GM10248 (cell line): ENCODE measurements at places on chromosomes 1 and 21.

DNA sequence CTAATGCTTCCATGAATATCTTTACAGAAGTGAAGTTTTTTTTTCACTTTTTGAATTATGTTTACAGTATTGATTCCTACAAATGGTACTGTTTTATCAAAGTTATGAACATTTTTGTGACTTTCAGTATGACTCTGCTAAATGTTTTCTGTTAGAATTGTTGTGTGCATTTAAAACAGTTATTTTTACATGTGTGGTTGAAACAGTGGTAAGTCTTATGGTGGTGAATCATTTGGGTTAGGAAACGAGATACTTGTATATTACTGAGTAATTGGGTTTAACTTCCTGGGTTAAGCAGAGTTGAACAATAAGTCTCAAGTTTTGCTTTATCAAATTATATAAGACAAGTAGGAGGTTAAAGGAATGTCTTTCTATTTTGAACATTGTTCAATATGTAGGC is 66.8 kb downstream of the VPS13D start:
- DNase-seq = peak; percentile 27

GRCh38 chr1:51871351-51871975 is 7.1 kb downstream of the NRDC start:
- DNase-seq = no peak

DNA sequence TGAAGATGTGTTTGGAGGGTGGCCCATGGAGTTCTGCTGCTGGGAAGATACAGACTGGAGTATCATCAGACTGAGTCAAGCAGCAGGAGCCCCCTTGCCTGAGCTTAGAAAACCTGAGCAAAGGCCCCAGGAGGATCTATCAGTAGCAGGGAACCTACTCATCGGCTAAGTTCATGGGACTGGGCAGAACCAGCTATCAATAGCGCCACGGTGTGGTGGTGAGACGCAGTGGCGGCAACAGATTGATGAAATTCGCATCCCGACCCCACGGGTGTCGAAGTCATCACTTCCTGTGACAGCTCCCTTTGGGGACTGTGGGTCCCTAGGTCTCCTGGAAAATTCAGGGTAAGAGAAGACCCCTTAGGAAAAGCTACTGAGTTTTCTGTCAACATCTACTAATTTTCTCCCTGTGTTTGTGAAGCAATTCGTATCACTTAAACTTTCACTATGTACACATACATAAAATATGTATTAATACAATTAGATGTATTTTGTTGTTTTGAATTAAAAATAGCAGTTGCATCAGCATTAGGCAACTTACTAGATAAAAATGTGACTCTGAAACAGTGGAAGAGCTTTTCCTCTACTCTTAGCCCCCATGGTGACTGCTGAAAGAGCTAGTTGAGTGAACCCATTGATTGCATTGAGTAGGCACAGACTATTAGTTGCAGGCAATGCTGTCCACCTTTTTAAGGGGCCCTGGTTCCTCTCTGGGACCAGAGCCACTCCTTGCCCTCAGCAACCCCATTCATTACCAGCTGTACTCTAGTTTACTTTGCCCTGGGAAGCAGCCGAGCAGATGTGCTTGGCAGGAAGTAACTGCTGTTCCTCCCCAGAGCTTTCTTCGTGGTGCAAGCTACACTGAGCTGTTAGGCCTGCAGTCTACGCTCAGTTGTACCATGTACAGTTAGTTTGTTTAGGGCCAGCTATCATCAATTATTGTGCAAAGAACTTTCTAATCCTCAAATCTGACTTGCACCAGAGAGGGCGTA is 7.3 kb upstream of the CACNA1S start:
- peak; percentile 53 for DNase-seq

DNA sequence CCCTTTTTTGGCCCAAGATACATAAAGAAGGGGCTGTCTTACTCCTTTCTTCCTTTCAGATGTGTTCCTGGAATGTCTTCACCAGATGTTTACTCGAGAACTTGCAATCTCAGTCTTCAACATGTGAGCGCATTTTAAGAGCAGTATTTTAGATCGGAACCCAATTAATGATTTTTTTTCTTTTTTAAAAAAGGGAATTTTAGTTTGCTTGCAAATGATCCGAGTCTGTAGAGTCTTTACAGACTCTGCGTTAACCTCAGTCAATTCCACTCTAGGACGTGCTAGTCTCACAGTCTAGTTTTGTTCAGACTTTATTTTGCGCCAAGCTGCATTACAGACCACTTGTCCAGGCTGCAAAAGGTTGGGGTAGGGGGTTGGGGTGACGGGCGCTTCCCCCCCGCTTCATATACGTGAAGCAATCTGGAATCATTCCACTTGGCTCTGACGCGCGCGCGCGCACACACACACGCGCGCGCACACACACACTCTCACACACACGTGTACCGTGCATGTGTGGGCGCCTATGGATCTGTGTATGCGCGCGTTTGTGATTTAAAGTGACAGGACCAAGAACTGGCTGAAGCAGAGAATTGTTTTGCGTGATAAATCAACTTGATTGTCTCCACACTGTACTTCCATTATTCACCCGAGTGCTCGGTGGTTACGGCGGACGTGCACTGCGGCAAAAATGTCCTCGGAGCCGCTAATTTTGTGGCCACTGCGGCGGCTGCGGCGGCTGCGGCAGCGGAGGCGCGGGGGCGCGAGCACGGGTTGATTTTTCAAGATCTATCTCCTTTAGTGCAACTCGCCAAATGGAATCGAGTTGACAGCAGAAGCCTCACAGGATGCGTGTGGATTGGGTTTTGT is 25.6 kb upstream of the NFIA start:
- DNase-seq = no peak

- no peak for DNase-seq
Measured at GRCh38 chr1:170133766-170134495, 11.8 kb upstream of the NTMT2 start.

DNA sequence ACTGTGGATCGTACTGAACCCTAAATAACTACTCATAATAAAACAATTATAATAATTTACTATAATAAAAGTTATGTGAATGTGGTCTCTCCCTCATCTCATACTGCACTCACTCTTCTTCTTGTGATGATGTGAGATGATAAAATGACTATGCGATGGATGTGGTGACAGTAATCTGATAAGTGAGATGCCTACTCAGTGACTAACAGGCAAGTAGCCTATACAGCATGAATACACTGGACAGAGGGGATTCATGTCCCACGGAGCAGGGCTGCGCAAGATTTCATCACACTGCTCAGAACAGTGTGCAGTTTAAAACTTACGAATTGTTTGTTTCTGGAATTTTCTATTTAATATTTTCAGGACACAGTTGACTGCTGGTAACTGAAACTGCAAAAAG is 304.0 kb downstream of the DUSP10 start:
- DNase-seq = no peak

- DNase-seq = no peak
Measured at GRCh38 chr21:44389335-44389734, 35.9 kb downstream of the TRPM2 start.

GRCh38 chr1:163303561-163303960 is 18.2 kb upstream of the NUF2 start:
- no peak for DNase-seq

- no peak for DNase-seq
Measured at GRCh38 chr1:56389813-56390212, 189.6 kb downstream of the PLPP3 start.

DNA sequence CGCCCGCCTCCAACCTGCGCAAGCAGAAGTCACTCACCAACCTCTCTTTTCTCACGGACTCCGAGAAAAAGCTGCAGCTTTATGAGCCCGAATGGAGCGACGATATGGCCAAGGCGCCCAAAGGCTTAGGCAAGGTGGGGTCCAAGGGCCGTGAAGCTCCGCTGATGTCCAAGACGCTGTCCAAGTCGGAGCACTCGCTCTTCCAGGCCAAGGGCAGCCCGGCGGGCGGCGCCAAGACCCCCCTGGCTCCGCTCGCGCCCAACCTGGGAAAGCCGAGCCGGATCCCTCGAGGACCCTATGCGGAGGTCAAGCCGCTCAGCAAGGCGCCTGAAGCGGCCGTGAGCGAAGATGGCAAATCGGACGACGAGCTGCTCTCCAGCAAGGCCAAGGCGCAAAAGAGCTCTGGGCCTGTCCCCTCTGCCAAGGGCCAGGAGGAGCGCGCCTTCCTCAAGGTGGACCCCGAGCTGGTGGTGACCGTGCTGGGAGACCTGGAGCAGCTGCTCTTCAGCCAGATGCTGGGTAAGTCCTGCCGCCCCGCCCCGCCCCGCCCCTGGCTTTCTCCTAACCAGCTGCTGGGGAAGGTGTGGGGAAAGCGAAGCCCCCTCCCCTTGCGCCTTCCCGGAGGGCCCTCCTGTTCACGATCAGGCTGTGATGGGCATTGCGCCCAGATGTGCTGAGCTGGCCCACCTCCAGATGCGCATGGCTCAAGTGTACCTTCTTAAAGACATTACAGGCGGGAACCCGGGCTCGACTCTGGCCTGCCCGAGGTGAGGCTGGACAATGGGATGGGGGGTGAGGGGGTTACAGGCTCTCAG is 110.2 kb downstream of the NAV1 start:
- DNase-seq = no peak

GRCh38 chr1:155649676-155650075 is 38.9 kb downstream of the YY1AP1 start:
- no peak for DNase-seq

GRCh38 chr1:25697435-25698217 is 81.0 kb downstream of the MAN1C1 start:
- DNase-seq = peak; percentile 4

DNA sequence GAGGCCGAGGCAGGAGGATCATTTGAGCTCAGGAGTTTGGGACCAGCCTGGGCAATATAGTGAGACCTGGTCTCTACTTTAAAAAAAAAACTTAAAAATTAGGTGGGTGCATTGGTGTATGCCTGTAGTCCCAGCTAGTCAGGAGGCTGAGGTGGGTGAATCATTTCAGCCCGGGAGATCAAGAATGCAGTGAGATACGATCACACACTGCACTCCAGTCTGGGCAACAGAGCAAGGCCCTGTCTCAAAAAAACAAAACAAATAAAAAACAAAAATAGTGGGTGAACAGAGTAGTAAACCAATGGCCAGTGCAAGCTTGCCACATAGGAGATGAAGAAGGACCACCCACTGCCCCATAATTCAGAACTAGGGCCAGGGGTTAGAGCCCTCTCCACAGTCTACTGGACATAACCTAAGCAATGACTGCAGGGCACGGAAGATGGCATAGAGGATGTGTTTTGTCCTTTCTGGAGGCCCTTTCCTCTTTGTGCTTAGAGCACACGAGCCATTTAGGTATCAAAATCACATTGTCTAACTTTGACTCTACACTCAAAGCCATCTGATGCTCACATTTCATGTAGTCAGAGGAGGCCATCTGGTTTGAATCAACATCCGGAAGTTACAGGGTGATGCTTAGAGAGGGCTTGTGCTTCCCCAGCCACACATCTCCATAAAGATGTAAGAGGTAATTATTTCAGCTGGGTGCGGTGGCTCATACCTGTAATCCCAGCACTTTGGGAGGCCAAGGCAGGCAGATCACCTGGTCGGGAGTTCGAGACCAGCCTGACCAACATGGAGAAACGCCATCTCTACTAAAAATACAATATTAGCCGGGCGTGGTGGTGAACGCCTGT is 12.6 kb downstream of the CD2 start:
- DNase-seq = no peak

GRCh38 chr1:101453844-101454243 is 217.0 kb downstream of the S1PR1 start:
- no peak for DNase-seq

DNA sequence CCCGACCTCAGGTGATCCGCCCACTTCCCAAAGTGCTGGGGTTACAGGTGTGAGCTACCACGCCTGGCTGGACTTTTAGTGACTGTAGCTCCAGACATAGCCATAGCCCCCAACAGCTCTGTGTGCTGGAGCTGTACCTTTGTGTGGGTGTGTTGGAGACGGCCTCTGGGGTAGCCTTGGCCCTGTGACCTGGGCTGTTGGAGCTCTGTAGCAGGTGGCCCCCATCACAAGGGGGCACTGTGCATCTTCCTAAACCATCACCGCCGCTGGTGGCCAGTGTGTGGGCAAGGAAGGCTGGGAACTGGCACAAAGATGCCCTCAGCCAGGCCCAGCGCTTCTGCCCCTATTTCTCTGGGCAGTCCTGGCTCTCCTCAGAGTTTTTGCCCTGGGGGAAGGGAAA is 38.4 kb upstream of the FOXO6 start:
- peak; percentile 75 for DNase-seq

DNA sequence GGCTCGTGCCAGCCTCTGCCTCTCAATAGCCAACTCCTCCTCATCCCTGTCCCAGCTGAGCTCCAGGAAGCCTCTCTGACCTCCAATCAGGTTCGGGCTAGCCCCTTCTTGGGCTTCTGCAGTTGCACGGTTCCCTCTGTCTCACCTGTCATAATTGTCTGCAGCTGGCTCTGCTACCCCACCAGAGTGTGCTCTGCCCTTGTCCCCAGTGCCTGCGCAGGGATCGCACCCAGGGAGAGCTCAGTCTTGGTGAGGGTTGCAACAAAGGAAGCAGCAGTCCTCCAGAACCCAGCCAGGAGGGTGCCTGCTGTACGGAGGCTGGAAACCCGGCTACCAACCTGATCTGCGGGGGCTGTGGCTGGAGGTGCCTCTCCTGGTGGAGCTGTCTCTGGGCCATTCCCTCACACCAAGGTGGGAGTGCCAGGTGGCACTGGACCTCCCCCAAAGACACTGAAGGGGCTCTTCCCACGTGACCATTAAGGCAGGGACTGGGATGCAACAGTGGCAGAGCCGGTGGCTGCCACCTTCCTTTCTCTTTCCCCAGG is 63.5 kb upstream of the DMRTB1 start:
- no peak for DNase-seq

DNA sequence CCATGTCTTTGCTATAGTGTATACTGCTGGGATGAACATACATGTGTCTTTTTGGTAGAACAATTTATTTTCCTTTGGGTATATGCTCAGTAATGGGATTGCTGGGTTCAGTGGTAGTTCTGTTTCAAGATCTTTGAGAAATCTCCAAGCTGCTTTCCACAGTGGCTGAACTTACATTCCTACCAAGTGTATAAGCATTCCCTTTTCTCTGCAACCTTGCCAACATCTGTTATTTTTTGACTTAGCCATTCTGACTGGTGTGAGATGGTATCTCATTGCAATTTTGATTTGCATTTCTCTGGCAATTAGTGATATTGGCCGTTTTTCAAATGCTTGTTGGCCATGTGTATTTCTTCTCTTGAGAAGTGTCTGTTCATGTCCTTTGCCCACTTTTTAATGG is 37.5 kb upstream of the ANGPTL1 start:
- no peak for DNase-seq

- DNase-seq = no peak
Measured at GRCh38 chr1:163305441-163305840, 16.3 kb upstream of the NUF2 start.

- DNase-seq = no peak
Measured at GRCh38 chr21:39150877-39151276, 32.4 kb downstream of the PSMG1 start.
